ENCODE measurements at places on chromosomes 4 and X.

GRCh38 chrX:5180135-5180741 is 1048.4 kb downstream of the NLGN4X start:
- DNase-seq: no peak

DNA sequence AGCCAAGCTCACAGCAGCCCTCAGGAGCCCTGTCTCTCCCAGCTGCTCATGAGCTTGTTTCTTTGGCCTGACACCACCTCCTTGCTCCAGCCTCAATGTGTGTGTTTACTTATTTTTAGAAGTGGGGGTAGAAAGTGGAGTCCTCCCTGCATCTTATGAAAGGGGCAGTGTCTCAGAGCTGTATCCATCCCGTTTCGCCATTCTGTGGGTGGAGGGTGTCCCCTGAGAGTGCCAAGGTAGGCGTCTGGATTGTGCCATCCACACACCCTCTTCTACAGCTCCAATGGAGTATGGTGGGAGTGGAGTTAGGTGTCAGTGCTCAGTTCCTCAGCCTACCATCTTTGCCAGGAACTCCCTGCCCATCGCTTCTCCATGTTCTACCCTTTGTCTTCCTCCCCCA is 8.3 kb downstream of the SPON2 start:
- DNase-seq: no peak

- no peak for DNase-seq
These were observed 63.3 kb upstream of the RXFP1 start for GRCh38 chr4:158458271-158458895.

DNA sequence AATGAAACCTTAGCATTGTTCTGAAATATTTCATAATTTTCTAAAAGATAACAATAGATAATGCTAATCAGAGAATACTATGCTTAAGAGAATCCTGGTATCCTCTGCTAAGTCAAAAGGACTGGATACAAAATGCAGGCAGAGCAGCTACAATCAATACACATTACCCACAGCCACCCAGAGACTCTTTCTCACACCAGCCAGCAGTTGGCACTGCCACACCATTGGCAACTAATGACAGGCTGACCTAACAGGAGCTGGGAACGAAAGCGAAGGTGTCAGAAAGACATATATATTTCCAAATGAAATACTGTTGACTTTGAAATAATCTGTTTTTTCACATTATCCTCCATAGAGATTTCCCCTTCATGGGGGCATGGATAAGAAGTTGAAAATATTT is 122.6 kb upstream of the PLAC1 start:
- DNase-seq: no peak

DNA sequence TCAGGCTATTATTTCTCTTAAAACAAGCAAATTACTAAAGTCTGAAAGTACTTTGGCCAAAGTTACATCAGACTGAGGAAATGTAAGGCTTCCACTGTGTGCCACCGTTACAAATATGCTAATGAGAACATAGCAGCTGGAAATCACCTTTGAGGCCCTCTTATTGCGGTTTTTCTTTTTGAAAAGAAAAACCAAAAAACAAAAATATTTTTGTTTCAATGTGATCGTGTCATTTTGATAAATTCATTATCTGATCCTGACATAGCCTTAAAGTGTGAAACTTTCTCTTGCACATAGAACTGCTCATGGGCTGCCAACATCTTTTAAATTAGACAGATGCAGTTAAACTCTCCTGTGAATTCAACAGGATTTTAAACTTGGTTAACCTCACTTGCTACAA is 2.8 kb upstream of the TIFA start:
- no peak for DNase-seq

DNA sequence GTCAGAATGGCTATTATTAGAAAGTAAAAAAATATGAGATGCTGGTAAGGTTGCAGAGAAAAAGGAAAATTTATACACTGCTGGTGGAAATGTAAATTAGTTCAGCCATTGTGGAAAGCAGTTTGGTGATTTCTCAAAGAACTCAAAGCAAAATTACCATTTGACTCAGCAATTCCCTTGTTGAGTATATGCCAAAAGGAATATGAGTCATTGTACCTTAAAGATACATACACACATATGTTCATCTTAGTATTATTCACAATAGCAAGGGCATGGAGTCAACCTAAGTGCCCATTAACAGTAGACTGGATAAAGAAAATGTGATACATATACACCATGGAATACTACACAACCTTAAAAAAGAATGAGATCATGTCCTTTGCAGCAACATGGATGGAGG is 148.2 kb downstream of the COMMD8 start:
- no peak for DNase-seq

GRCh38 chr4:106801386-106801785 is 234.7 kb downstream of the DKK2 start:
- no peak for DNase-seq

DNA sequence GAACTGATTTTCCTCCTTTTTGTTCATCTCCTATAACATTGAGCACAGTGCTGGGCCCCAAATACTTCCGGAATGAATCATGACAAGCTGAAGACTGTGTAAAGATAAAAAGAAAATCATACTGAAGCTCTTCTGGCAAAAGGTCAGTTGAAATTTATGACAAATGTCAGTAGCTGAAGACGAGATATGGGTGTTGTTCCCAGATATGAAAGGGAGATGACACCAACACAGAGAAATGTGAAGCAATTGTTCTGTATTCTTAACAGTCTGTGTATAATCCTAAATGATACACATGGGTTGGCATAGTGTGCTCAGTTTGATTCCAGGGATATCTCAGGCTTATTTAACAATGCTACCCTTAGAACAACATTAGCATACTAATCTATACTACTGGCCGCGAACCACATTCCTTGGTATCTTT is 170.5 kb upstream of the PITX2 start:
- DNase-seq: no peak

- DNase-seq: no peak
These were observed 147.2 kb downstream of the SHROOM3 start for GRCh38 chr4:76582074-76582816.

- no peak for DNase-seq
These were observed 95.2 kb downstream of the SLC34A2 start for GRCh38 chr4:25750874-25751273.

- no peak for DNase-seq
These were observed 92.9 kb downstream of the ATP10D start for GRCh38 chr4:47577779-47578553.

DNA sequence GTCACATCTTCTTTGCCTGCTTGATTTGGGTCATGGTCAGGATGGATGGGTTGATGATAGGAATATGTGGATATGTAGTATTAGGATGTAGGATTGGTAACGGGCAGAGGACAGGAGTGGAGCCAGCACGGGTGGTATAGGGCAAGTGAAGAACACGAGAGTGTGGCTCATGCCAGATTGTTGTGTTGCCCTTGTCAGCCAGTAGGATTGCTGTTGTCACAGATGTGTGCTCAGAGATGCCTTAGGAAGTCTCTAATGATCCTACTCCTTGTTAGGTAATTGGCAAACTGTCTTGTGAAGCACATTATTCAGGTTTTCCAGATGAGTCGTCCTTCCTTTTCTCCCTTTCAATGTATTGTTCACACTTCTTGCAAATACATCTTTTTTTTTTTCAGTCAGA is 5.5 kb downstream of the ATP10D start:
- DNase-seq: no peak

DNA sequence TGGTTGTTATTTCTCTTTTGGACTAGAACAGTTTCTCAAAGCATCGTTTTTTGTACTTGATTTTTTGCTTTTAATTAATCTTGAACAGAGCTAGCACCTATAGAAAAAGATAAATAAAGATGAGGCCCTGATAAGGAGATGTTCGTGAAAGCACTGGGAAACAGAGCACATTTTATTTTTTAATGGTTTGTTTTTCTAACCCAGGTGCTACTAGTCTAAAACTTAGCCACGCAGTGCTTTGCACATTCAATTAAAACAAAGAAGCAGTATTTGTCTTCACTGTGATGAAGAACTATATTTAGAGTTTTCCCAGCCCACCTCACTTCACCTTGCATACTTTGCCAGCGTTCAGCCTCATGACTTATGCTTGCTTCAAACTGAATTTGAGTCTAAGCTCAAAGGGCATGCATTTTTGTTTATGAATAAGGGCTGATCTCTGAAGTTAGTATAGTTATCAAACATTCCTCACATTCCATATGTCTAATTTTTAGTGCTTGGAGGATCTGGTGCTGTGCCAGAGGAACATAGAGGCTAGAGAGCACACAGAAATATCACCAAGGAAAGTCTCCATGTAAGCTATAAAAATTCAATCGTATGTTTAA is 76.7 kb downstream of the WWC2 start:
- no peak for DNase-seq

- no peak for DNase-seq
These were observed 22.9 kb downstream of the ZFYVE28 start for GRCh38 chr4:2395584-2395983.

GRCh38 chr4:48812866-48813265 is 18.0 kb upstream of the OCIAD1 start:
- no peak for DNase-seq

DNA sequence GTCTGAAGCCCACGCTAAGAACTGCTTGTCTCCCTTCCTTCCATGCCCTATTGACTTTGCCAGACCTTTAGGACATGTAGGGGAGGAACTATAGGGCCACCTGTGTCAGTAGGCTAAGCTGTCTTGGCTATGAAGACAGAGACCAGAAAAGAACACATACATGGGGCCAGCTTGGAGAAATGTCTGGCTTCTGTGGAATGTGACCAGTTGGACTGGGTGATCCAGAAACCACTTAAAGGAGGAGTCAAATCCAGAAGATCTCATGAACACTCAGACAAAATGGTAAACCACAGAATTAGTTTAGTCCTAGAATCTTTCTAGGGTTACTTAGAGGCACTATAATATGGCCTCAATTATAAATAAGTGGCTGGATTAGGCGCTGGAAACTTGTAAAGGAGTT is 42.0 kb downstream of the PHKA2 start:
- no peak for DNase-seq

DNA sequence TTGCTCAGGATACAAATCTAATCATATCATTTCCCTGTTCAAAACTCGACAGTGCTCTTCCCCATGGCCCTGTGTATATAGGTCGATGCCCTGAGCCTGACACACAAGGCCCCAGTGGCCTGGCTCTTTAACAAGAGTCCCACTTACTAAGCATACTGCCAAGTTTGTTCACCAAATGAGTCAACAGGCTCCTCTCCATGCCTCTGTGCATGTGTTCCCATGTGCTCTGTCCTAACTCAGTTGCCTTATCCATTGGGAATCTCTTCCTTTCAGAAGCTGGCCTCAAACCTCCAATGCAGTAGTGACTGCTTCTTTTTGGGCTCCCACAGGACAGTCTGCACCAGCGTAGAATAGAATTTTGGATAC is 18.9 kb upstream of the CXCR3 start:
- DNase-seq: no peak

DNA sequence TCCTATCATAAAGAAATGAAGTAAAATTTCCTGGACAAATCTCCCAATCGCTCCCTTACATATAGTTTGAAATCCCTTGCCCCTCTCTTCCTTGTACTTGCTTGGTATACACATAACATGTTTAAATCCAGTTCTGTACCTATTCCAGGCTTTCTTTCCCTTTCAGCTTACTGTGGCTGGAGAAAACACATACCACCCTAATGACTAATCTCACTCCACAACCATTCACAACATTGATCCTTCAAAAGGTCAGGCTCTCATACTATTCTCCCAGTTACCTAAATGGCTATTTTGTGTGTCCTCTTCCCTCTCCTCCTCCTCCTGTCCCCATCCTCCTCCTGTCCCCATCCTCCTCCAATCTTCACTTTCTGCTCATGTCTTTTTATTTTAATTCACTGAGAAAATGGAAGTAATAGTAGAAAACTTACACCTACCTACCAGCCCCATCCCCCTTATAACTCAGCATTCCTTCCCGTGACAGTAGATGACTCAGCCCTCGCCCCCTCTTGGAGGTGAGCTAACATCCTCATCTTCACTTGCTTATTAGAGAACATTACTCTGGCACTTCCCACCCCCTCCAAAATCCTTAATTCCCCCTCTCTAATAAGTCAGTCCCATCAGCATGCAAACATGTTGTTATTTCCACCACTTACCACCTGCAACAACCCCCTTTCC is 77.5 kb downstream of the IL15 start:
- DNase-seq: no peak

GRCh38 chr4:67546971-67547370 is 1.7 kb upstream of the CENPC start:
- DNase-seq: no peak

DNA sequence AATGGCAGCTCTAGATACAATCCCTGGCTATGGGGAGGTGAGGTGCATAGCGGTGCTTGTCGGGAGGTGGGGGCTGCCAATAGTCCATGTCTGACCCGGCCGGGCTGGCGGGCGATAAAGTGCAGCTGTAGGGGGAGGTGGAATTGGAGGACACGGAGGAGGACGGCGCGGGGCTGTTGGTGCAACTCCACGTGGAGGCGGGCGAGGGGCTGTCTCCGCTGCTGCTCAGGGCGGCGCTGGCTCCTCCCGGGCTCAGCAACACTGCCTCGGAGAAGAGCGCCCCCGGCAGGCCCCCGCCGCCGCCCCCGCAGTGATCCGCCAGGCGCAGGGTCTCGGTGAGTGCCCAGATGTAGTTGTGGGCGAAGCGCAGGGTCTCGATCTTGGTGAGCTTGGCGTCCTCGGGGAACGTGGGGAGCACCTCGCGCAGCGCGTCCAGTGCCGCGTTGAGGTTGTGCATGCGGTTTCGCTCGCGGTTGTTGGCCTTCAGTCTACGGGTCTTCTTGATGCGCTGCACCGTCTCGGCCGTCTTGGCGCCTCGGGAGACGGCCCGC is 1.3 kb downstream of the NEUROG2 start:
- DNase-seq: no peak

GRCh38 chr4:109290918-109291317 is 11.5 kb downstream of the COL25A1 start:
- no peak for DNase-seq

GRCh38 chrX:67604979-67605703 is 61.3 kb downstream of the AR start:
- no peak for DNase-seq

- DNase-seq: no peak
These were observed 11.0 kb upstream of the ADGRG2 start for GRCh38 chrX:19133231-19133630.

GRCh38 chr4:30722359-30723200 is 2.4 kb downstream of the PCDH7 start:
- DNase-seq: no peak

GRCh38 chr4:81131066-81131465 is 84.0 kb downstream of the PRKG2 start:
- DNase-seq: no peak

- no peak for DNase-seq
These were observed 231.1 kb downstream of the STPG2 start for GRCh38 chr4:97912156-97912555.

GRCh38 chr4:72473434-72473900 is 95.6 kb downstream of the ADAMTS3 start:
- DNase-seq: no peak

GRCh38 chrX:122268353-122268752 is 915.7 kb upstream of the GRIA3 start:
- DNase-seq: no peak

- DNase-seq: peak; percentile 44
These were observed 531 bp downstream of the DGKQ start for GRCh38 chr4:972651-973424.

DNA sequence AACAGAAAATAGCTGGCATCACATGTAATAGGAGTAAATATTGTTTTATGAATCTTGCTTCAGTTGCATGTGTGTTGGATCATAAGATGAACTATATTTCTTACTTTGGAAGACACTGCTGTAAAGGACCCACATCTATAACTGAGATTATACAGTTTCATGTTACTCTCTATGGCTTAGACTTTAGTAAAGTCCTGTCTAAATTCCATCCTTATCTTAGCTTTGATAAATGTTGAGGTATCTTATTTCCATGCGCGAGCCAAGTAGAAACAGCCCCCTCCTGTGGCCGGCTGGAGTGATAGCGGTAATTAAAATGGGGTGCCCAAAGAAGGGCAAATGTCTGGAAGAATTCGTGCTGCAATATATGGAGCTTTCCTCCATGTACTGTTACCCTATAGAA is 43.0 kb downstream of the CCDC158 start:
- DNase-seq: peak; percentile 11
